Epithelial cell of prostate (primary cell): ENCODE measurements at places on chromosomes 16 and 17.

- no peak for DNase-seq
Measured at GRCh38 chr17:19002805-19003542, 1.6 kb downstream of the FAM83G start.

GRCh38 chr16:10256784-10257641, 74.8 kb upstream of the GRIN2A start:
- DNase-seq = no peak

DNA sequence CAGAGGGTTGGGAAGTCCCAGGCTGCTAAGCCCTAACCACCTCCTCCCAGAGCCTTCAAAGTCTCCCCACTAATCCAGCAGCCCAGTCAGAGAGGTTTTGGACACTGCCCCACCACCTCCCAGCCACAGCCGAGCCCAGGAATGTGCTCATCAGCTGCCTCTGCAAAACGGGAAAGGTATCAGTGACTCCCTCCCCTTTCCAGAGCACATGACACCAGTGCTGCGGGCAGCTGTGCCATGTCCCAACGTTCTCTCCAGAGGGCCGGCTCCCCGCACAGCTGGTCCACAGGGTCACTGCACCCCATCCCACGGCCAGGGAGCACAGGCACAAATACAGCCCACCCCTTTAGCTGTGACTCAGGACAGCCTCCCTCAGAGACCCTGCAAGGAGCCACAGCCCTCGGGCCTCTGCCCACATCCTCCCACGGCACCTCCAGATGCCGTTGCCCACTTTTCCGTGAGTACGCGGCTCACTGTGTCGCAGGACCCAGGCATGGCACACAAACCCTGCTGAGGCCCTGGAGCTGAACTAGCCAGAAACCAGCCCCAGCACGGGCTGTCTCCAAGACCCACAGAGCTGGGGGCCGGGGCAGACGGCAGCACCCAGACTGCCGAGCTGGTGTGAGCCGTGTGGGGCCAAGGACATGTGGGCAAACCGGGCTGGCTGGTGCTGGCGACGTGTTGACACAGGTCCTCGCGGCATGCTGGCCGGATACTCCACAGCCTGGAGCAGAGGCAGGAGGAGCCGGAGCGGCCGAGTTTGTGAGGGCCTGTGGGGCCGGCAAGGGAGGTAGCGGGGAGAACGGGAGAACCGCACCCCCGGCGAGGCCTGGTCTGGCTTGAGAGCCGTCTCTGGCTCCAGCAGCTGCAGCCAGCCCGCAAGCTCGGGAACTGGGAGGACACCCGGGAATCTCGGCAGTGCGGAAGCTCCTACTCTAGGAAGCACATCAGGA, 6.3 kb upstream of the PPP1R27 start:
- no peak for DNase-seq

DNA sequence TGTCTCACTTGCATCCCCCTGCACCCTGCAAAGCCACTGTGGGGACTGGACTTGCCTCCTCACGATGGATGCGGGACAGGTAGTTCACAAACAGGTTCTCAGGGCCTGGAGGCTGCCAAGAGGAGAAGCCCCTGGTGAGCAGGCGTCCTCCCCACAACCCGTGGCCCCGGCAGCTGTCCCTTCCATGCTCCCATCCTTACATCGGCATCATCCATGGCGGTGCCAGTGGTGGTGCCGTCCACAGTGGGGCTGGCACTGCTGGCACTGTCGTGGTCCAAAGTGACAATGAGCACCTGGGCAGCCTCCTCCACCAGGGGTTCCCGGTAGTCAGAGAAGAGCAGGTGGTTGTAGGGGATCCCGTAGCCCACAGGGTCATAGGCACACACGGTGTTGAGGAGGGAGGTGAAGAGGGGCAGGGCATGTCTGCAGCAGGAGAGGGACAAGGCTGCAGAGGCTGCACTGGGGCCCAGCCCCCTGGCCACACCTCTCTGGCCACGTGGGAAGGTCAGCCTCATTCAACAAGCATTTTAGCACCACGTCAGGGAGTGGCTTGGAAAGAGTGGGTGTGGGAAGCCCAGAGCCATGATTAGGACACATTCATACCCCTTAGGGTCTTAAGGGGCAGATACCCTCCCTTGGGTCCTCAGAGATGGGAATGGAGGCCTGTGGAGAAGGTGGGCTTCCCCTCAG, 12.6 kb downstream of the HID1 start:
- DNase-seq = no peak

DNA sequence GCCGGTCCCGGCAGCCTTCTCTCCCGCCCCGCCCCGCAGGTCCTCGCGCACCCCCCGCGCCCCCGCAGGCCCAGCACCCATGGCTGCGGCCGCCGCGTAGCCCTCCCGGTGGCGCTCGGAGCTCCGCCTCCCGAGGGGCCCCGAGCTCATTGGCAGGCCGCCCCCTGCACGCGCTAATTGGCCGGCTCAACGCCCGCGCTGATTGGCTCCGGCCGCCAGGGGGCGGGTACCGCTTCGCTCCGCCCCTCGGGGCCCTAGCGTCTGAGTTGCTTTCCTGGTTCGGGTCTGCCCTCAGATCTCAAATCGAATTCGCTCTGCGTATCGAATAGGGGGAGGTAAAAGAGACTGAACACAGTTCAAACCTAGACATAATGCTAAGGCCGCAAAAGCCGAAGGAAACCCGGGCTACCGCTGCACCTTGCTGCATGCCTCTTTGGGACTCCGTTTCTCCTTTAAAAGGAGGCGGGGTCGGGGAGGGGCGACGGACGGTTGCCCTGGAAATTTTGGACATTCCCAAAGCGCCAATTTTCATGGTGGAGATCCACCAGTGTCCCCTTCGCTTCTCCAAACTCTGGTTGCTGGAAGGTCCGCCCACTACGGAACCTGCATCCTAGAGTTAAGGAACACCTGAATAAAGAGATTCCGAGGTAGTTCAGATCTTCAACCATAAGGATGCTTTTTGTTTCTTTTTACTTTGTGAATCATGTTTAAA, at the start of gene DEXI:
Gene DEXI, minus strand, starts transcription at position 117 of the 712 bp plus-strand sequence. CDS start 463 bp downstream, outside the sequence.
- DNase-seq = no peak

- DNase-seq = no peak
Measured at GRCh38 chr16:84036982-84037425, 5.6 kb downstream of the SLC38A8 start.

GRCh38 chr17:77961741-77962140, 3.2 kb downstream of the TNRC6C start:
- DNase-seq = no peak

- no peak for DNase-seq
Measured at GRCh38 chr17:31489295-31490018, 98.0 kb downstream of the RAB11FIP4 start.

DNA sequence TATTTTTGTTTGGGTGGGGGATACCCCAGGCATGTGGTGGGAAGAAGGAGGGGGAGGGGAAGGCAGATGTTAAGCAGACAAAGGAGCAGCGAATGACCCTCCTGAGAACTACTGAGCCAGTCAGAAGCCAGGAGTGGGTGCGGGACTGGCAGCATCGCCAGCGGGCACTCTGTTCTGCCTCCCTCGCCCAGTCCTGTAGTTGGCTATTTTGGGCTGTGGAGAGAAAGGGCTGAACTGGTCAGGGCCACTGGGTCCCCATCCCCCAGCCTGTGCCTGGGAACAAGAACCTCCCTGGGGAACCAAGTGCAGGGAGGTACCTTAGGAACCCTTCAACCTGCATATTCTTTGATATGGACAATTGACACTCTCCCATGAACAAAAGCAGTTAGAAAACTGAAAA, 6.4 kb downstream of the LRRC3C start:
- DNase-seq = no peak

DNA sequence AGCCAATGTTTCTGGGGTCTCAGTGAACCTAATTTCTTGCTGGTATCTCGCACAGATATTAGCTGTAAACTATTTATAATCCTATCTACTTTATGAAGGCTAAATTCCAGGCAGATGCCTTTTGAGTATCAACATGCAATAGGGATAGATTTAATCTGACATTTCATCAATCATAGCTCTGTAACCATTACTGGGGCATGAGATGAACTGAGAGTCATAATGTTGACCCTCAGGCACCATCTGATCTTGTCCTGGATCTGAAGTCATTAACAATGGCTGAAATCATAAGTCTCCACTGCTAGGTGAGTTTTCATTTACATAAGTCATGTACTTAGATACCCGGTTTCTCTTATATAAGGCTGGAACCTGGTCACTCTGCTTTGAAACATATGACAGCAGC, 3.6 kb downstream of the PMFBP1 start:
- DNase-seq = no peak

DNA sequence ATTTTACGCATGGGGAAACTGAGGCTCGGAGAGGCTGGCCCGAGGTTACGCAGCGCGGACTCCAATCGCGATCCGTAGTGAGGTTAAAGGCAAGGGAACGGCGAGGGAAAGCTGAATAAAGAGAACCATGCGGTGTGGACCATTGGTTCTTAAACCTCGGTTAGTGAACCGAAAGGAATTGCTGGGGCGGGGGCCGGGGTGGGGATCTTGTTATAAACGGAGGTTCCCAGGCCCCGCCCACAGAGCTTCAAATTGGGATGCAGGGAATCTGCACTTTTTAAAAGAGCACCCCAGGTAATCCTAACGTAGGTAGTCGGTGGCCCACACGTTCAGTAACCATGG, 524 bp downstream of the IQCK start:
- DNase-seq = no peak

DNA sequence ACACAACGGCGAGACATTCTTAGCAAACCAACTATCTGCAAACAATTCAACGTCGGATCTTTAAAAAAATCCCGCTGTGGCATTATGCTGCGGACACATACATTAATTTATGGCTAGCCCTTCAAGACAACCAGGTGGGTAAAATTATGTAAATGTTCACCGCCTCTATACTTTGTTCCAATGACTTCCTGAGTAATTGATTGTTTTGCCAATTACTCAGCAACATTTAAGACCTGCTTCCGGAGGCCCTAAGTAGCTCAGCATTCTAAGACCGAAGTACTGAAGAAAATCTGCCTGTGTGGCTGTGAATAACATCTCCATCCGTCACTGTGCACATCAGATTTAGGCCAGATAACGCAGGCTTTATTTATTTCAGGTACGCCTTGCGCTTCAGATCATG, 23.3 kb downstream of the QPRT start:
- DNase-seq = no peak

DNA sequence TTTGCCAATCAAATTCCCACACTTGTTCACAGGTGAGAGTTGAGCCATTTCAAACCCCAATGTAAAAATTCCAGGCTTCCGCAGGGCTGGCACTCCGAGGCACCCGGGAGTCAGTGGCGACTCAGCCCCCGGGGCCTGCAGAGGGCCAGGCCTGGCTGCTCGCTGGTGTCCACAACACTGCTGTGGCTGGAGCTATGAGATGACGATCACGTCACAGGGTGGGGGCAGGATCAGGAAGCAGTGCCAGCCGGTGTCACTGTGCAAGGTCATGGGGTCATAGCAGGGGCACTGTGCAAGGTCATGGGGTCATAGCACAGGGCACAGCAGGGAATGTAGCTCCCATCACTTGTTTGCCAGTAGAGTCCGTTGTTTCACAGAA, 7.8 kb downstream of the VPS4A start:
- DNase-seq = no peak

GRCh38 chr16:60788631-60789030, 1247.6 kb downstream of the CDH8 start:
- DNase-seq = no peak

GRCh38 chr17:82029990-82030469, 1.4 kb upstream of the RAC3 start:
- no peak for DNase-seq

DNA sequence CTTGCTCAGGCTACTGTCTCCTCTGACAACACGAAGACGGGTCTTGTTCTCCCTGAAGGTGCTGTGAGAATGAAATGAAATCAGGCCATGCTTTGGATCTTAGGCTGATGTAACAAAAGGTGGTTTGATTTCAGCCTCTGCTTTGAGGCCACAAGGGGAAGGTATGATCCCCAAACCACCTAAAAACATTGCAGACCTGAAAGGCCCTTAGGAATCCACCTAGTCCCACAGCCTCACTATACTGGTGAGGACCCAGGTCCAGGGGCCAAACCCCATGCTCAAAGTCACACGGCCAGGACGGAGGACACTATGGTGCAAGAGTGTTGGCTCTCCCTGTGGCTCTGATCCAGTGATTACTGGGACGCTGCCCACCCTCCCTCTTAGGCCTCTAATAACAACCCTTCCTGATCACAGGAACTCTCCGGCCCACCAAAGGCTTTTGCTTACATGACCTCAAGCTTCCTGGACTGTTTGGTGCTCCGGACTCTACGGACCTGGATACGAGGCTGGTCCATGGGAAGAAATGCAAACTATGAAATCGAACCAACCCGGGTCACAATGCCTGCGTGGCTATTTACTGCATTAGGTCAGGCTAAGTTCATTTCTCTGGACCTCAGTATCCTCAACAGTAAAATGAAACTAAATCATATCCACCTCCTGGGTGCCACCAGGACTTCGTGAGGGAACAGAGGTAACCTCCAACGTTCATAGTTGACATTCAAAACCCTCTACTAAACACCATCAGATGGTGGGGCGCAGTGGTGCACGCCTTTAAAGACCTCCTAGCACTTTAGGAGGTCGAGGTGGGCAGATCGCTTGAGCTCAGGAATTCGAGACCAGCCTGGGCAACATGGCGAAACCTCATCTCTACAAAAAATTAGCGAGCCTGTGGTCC, 1.5 kb downstream of the TRIM25 start:
- DNase-seq = no peak

- peak; percentile 54 for DNase-seq
Measured at GRCh38 chr17:43759836-43760235, 1.2 kb upstream of the SOST start.

- DNase-seq = no peak
Measured at GRCh38 chr16:57527610-57528360, 8.6 kb downstream of the CCDC102A start.

- no peak for DNase-seq
Measured at GRCh38 chr16:19831678-19832077, 53.0 kb downstream of the GPRC5B start.

DNA sequence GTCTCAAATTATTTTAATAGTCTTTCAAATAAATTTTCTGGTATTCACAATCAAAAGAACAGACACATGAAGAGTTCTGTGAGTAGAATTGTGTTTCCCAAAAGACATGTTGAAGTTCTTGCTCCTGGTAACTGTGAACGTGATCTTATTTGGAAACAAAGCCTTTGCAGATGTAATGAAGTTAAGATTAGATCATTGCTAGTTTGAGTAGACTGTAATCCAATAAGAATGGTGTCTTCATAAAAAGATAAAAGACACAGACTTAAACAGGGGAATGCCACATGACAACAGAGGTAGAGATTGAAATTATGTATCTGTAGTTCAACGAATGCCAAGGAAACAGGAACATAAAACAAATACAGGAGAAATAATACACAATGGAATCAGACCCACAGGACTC, 357.4 kb upstream of the CA10 start:
- no peak for DNase-seq

DNA sequence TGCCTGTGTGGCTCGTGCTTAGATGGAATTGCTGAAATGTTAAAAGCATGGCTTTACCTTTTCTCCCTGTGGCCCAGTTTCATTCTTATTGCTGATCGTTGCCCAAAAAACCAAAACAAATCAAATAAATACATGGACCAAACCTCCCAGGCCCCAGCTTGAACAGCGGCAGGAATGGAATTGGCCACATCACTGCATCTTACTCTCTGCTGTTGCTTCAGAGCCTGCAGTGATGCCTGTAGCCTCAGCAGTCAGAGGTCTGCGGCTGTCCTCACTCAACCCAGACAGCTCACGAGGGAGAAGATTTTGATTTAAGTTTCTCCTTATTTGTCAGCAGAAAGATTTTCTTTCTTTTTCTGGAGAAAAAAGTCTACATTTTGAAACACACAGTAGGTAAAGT, 91.5 kb downstream of the NPIPB11 start:
- DNase-seq = no peak

GRCh38 chr16:51154271-51155171, 3.5 kb upstream of the SALL1 start:
- no peak for DNase-seq
